ENCODE measurements at places on chromosomes 11 and 22. TPM values are rescaled to one million over a fixed set of nuclear protein-coding genes. Genes with fewer than 3 reads are reported as not detected.

The ACR gene
- total RNA-seq: not detected

The NEAT1 gene
- 605 TPM for total RNA-seq

The POU2AF2 gene
- total RNA-seq: 0.35 TPM

The CCDC188 gene
- not detected for total RNA-seq

The SCUBE1 gene
- total RNA-seq: 0.47 TPM

The PNPLA5 gene
- not detected for total RNA-seq
